ENCODE measurements at places on chromosomes 11 and 22. TPM values are rescaled to one million over a fixed set of nuclear protein-coding genes. Genes with fewer than 3 reads are reported as not detected.

Gene ADAMTS8
- polyA plus RNA-seq, result not detected

GRCh38 chr11:113477321-113477720, 2.1 kb upstream of the DRD2 start:
- H3K4me1 ChIP-seq, result no peaks in the 10 kb centered on the region
- H3K27ac ChIP-seq, result no peak overlapping the region
- H3K36me3 ChIP-seq, result no peaks in the 10 kb centered on the region
- no peak overlapping the region for H3K4me3 ChIP-seq

Gene ESAM
- polyA plus RNA-seq, result not detected

GRCh38 chr11:134372961-134373360, 39.1 kb downstream of the B3GAT1 start:
- peak; percentile 12 for DNase-seq
- H3K36me3 ChIP-seq, result no peaks in the 10 kb centered on the region
- H3K4me1 ChIP-seq, result no peaks in the 10 kb centered on the region
- no peaks in the 10 kb centered on the region for H3K27me3 ChIP-seq
- no peak overlapping the region for H3K27ac ChIP-seq

GRCh38 chr11:78832226-78832947, 257.7 kb upstream of the NARS2 start:
- no peaks in the 10 kb centered on the region for H3K36me3 ChIP-seq
- DNase-seq, result no peak
- H3K4me3 ChIP-seq, result no peak overlapping the region
- no peak overlapping the region for H3K27ac ChIP-seq

DNA sequence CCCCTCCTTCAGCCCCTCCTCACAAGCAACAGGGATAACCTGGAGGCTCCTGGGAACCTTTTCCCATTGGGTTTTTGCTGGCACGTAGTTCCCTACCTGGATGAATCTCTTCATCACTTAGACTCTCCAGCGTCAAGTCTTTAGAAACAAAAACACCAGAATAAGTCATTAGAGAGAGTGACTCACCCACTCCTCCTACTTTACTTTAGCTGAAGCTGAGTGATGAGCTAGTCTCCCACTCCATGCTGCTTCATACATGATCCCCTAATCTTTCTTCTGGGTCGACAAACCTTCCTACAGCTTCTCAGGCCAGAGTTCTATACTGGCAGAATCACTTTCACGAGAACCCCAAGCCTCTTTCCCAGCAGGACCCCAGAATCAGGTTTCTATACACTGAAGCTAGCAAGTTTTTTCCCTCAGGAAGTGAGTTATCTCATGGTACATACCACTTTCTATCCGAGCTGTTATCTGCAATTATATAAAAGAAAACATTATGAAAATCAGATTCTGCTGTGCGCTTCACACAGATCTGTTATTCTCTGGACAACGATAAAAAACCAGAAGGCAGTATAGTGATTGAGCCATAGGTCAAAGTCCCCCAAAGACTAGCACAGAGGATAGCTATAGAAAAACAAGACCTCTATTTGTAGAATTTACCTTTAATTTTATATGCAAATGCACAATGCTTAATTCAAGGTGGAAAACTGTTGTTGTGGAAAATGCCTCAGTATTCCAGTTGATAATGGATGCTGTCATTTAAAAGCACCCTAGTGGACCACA, 18.7 kb downstream of the DRICH1 start:
- no peaks in the 10 kb centered on the region for H3K27me3 ChIP-seq
- no peak for DNase-seq
- H3K27ac ChIP-seq, result no peak overlapping the region

- DNase-seq, result no peak
- H3K27me3 ChIP-seq, result no peaks in the 10 kb centered on the region
- H3K36me3 ChIP-seq, result no peaks in the 10 kb centered on the region
- H3K27ac ChIP-seq, result no peak overlapping the region
Measured at GRCh38 chr22:29126670-29127395, 54.0 kb downstream of the KREMEN1 start.

DNA sequence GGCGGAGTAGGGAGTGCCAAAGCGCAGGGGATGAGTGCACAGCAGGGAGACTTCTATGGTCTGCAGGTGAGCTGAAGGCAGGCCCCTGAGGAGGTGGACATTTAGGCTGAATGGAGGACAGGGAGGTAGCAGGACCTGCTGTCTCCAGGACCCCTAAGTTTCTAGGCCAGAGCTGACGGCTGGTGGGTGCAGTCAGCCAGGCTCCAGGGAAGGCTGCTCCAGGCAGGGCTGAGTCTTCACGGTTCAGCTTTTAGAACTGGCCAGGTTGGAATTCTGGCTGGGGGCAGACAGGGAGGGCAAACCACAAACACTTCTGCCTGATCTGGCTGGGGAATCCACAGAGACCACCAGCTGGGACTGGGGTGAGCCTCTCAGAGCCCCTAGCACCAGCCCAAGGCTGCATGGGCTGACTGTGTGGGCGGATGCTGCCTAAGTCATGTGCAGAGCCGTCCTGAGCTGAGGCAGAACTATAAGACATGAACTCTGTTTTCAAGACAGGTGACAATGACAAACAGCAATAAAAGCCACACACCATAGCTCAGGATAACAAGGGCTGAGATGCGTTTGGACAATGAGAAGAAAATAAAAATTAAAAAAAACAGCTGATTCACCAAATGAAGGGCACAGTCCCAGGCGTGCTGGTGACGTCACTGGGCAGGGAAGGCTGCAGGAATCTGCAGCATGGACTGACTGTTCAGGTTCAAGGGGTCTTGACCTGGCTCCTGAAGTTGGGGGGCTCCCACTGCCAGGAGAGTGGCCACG, 10.4 kb upstream of the MALAT1 start:
- H3K36me3 ChIP-seq, result no peaks in the 10 kb centered on the region
- no peak for DNase-seq
- H3K27ac ChIP-seq, result no peak overlapping the region
- H3K4me1 ChIP-seq, result no peaks in the 10 kb centered on the region
- no peak overlapping the region for H3K4me3 ChIP-seq

DNA sequence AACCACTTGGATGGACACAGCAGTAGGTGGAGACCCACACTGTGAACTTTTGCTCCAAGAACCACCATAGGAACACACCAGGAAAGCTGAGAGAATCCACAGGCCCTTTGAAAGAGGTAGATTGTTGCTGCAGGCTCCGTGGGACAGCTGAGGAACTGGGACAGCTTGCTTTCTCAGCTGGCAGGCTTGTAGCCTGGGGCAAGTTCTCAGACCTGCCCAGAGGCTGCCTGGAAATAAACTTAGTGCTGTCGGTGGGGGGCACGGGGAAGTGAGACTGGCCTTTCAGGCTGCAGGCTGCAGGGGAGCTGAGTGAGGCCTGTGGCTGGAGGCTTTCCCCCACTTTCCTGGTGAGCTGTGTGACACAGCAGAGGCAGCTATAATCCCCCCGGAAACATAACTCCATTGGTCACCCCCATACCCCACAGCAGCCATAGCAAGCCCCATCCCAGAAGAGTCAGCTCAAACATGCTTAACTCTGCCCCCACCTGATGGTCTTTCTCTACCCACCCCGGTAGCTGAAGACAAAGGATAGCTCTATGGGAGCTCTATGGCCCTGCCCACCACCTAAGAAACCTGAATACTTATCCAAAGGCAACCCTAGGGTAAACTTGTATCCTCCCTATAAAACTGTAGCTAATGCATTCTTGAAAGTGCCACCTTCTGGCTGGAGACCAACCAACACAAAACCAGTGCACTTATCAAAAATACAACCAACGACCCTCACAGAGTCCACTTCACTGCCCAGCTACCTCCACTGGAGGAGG, 21.4 kb upstream of the ACRV1 start:
- no peaks in the 10 kb centered on the region for H3K36me3 ChIP-seq
- H3K27ac ChIP-seq, result no peak overlapping the region
- H3K4me3 ChIP-seq, result no peak overlapping the region
- H3K27me3 ChIP-seq, result no peaks in the 10 kb centered on the region

- no peak overlapping the region for H3K27ac ChIP-seq
- peaks cover 9% of the 10 kb centered on the region for H3K27me3 ChIP-seq
- no peak overlapping the region for H3K4me3 ChIP-seq
- no peak for DNase-seq
- no peaks in the 10 kb centered on the region for H3K36me3 ChIP-seq
Measured at GRCh38 chr11:72468289-72468688, 34.0 kb upstream of the CLPB start.

GRCh38 chr11:44726283-44727113, at the start of gene TSPAN18:
Gene TSPAN18 (plus strand): TSS chr11:44726962. CDS start chr11:44906417, 179,455 bp downstream.
- H3K27me3 ChIP-seq, result peaks cover 7% of the 10 kb centered on the region
- H3K4me3 ChIP-seq, result peak within 1 kb of the TSS; percentile 71
- no peaks in the 10 kb centered on the region for H3K36me3 ChIP-seq

Gene MDK
- 0.97 TPM for polyA plus RNA-seq

GRCh38 chr22:28429711-28430110, 249.9 kb downstream of the TTC28 start:
- no peak overlapping the region for H3K27ac ChIP-seq
- no peak for DNase-seq
- no peaks in the 10 kb centered on the region for H3K27me3 ChIP-seq
- H3K4me3 ChIP-seq, result no peak overlapping the region

GRCh38 chr11:76234416-76235232, 28.3 kb upstream of the WNT11 start:
- H3K36me3 ChIP-seq, result no peaks in the 10 kb centered on the region
- H3K4me1 ChIP-seq, result peaks cover 49% of the 10 kb centered on the region
- peak overlapping the region; percentile 98 for H3K4me3 ChIP-seq
- DNase-seq, result no peak
- H3K27me3 ChIP-seq, result no peaks in the 10 kb centered on the region

Gene TRIM51
- polyA plus RNA-seq, result not detected

DNA sequence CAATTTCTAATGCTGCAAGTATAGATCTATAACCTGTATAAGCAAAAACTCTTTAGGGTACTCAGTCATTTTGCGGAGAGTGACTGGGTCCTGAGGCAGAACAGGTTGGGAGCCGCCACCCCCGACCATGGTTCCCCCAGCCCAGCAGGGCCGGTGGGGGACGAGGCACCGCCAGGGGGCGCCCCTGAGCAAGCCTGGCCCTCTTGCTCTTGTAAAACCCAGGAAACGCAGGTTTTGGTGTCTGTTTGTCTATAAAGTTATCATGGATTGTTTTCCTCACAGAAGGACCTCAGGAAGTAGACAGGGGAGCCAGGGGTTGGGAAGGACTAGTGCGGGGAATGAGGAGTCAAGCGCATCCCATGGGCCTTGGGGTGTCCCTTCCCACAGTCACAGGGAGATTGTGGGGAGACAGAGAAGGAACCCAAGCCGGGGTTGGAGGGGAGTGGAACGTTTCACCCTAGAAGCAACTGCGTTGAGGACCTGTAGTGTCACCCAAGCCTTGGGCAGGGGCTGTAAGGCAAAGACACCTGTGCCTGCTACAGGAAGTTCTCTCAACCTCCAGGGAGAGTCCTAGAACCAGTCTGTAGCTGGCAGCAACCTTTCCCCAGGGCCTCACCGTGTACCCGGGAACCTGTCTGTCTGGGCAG, 26.4 kb downstream of the KCTD17 start:
- no peak overlapping the region for H3K27ac ChIP-seq
- no peak overlapping the region for H3K4me3 ChIP-seq
- peak; percentile 77 for DNase-seq
- H3K27me3 ChIP-seq, result no peaks in the 10 kb centered on the region
- peaks cover 38% of the 10 kb centered on the region for H3K4me1 ChIP-seq

DNA sequence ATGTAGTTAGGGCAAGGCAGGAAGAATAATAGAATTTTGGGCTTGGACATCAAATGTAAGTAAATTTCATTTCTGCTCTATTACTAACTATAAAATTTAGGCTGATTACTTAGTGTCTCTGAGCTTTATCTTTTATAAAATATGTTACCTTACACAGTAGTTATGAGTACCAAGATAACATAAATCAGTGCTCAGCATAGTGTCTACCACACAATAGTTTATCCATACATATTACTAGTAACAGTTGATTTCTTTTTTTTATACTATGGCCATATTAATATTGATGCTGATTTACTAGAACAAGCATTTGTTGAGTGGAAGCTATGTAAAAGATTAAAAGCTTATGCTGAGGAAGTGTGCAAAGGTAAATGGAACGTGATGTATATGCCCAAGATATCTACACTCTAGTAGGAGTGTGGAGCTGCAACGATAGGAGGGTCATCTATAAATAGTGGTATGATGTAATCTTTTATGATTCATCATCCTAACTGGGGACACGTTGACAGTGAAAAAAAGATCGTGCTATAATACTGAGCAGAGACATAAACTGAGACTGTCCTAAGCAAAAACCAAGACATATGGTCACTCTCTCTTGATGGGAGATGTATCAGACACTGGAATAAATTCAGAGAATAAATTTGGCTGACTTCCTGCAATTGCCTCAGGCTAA, 8.7 kb upstream of the SLC5A12 start:
- no peaks in the 10 kb centered on the region for H3K27me3 ChIP-seq
- H3K36me3 ChIP-seq, result no peaks in the 10 kb centered on the region
- DNase-seq, result no peak
- no peaks in the 10 kb centered on the region for H3K4me1 ChIP-seq
- no peak overlapping the region for H3K27ac ChIP-seq

Gene OR4D9
- polyA plus RNA-seq, result not detected

Gene KRTAP5-10
- not detected for polyA plus RNA-seq

DNA sequence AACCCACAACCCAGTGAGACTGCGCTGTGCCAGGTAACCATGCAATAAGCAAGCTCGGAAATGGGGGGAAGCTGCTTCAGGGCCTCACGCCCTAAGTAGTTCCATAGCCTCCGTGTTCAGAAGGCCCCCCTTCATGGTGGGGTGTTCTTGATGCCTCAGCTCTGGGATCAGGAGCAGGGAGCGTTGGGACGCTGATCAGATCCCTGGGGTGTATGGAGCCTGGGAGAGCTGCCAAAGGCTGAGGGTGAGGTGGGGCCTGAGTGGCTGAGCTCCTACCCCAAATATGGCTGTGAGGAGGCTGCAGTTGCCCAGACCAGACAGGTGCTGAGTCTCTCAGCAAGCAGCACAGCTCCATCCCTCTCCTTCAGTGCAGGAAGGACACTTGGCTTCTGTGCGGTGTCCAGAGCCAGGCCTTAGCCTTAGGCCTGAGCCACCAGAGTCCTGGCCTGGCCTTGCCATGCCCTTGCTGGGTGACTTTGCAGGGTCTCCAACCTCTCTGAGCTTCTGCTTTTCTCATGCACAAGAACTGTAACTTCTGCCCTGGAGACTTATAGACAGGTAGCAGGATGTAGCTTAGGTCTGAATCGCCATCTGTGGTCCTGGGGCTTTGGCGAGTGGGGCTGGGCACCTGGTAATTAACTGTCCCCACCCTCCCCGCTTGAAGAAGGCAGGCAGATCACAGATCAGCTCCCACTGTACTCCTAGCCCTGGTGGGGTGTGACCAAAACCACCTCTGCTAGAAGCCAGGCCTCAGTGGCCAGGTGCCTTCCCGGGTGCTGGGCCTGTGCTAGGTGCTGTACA, 5.3 kb downstream of the MMP11 start:
- no peaks in the 10 kb centered on the region for H3K27me3 ChIP-seq
- H3K4me1 ChIP-seq, result no peaks in the 10 kb centered on the region
- DNase-seq, result no peak
- no peak overlapping the region for H3K27ac ChIP-seq
- H3K4me3 ChIP-seq, result no peak overlapping the region

Gene CEP126
- 1.1 TPM for polyA plus RNA-seq

Gene NCR3LG1
- 0.03 TPM for polyA plus RNA-seq

DNA sequence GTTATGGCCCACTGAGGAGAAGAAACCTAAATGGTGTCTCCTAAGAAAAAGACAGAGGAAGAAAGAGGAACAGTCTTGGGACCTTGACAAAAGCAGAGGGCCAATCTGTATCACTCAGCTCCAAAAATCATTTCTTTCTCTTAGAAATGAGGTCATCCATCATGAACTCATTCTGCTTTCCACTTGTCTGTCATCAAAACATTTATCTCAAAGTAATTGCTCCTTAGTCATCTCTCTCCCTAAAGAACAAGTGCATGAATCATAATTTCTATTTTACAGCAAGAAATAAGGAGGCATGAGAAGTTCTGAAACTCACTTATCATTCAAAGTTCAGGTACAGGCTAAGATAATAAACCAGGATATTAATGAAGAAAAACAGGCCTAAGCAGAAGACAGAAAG, 375.6 kb downstream of the KCNA4 start:
- no peaks in the 10 kb centered on the region for H3K36me3 ChIP-seq
- H3K4me1 ChIP-seq, result no peaks in the 10 kb centered on the region
- H3K27me3 ChIP-seq, result no peaks in the 10 kb centered on the region
- no peak for DNase-seq

Gene AQP11
- polyA plus RNA-seq, result 1.4 TPM
